EH (cell line): ENCODE measurements at places on chromosomes 2 and 18.

DNA sequence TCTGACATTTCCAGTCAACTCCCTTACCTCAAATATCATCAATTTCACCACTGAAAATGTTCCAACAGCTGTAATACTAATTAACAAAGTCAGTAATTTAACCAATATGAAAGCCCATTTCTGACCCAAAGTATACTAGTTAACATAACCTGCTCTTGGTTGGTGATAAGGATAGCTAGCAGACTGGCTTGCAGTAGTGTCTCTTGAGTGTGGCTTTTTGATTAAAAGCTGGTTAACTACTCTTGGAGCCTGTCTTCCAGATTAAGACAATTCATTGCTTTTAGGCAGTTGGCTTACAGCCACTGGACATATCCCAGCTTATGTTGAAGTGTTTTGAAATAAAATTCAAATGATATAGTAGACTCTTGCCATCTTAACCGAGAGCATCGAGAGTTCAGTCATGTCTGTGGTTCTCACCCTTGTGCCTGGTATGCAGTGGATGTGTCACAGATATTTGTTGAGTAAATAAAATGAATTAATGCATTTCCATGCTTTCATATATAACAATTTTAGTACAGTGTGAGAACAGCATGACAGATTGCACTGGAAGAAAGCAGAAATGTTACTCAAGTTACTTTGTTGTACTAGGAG, 158.1 kb downstream of the TANC1 start:
- peak; percentile 91 for DNase-seq

DNA sequence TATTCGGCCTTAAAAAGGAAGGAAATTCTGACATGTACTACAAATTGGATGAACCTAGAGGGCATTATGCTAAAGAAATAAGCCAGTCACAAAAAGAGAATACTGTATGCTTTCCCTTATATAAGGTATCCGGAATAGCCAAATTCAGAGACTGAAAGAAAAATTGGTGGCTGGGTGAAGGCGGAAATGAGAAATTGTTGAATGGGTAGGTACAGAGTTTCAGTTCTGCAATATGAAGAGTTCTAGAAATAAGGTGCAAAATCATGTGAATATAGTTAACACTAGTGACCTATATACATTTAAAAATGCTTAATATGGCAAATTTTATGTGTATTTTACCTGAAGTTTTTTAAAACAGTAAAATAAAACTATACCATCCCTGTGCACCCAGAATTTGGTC, 43.1 kb downstream of the RMP24 start:
- no peak for DNase-seq

DNA sequence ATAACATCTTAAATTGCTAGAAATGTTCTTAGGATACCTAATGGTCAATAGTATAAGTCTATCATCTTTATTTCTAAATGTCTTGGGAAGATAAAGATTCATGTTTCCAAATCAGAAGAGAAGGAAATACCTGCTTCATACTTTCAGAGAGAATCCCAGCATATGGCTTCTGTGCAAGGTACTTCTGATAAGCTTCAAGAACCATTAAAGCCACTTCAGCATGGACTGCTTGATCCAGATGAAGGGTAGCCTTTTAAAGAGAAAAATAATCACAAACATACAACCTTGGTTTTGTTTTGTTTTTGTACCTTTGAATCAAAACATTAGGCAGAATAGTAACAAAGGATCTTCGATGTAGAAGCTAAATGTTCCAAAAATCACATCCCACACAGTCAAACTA, 44.0 kb downstream of the EPG5 start:
- no peak for DNase-seq

GRCh38 chr18:67135981-67136380, 380.5 kb downstream of the DSEL start:
- DNase-seq: no peak

GRCh38 chr2:150234787-150235446, 252.6 kb downstream of the RND3 start:
- peak; percentile 95 for DNase-seq

- DNase-seq: no peak
These were observed 8.4 kb downstream of the ITSN2 start for GRCh38 chr2:24351981-24352380.
